ENCODE measurements at places on chromosomes 11 and 22. TPM values are rescaled to one million over a fixed set of nuclear protein-coding genes. Genes with fewer than 3 reads are reported as not detected.

DBX1 gene
- total RNA-seq = not detected

ELF5 gene
- total RNA-seq = not detected

OR5F1 gene
- not detected for total RNA-seq

OR52A1 gene
- not detected for total RNA-seq

MISFA gene
- 13.9 TPM for total RNA-seq

ARHGAP8 gene
- total RNA-seq = not detected

GTSE1 gene
- total RNA-seq = 0.20 TPM

CEP126 gene
- total RNA-seq = 10.1 TPM

SAA4 gene
- 1.5 TPM for total RNA-seq

ALDH3B1 gene
- 13.7 TPM for total RNA-seq

OSBP gene
- total RNA-seq = 39.7 TPM

FOXRED1 gene
- total RNA-seq = 17.4 TPM

PANX3 gene
- total RNA-seq = not detected

TSSK2 gene
- total RNA-seq = not detected

LRRC32 gene
- 27.1 TPM for total RNA-seq

MS4A2 gene
- total RNA-seq = 1.2 TPM

UBQLNL gene
- 0.27 TPM for total RNA-seq

NOX4 gene
- total RNA-seq = 3.9 TPM

FGF19 gene
- total RNA-seq = not detected

SYCE3 gene
- not detected for total RNA-seq

NARS2 gene
- 9.0 TPM for total RNA-seq

MUC5B gene
- 1.0 TPM for total RNA-seq

CHRM1 gene
- 0.89 TPM for total RNA-seq

EWSR1 gene
- total RNA-seq = 209 TPM

MYO18B gene
- total RNA-seq = 6.9 TPM

KCTD17 gene
- 28.4 TPM for total RNA-seq

C22orf42 gene
- not detected for total RNA-seq

C22orf31 gene
- not detected for total RNA-seq

TMPRSS6 gene
- not detected for total RNA-seq

LMO1 gene
- not detected for total RNA-seq

QSER1 gene
- total RNA-seq = 29.0 TPM

SLC5A1 gene
- total RNA-seq = 1.2 TPM

BATF2 gene
- 1.6 TPM for total RNA-seq

SHISA8 gene
- not detected for total RNA-seq

SLCO2B1 gene
- total RNA-seq = 29.9 TPM

CCDC157 gene
- total RNA-seq = 1.9 TPM

RIMBP3C gene
- 0.16 TPM for total RNA-seq

IL17REL gene
- not detected for total RNA-seq

DRD4 gene
- total RNA-seq = not detected

CD3G gene
- total RNA-seq = 0.10 TPM

MS4A6A gene
- total RNA-seq = 29.9 TPM

TUB gene
- total RNA-seq = 11.2 TPM

CCDC73 gene
- total RNA-seq = not detected

POU2AF1 gene
- not detected for total RNA-seq

EXPH5 gene
- 4.8 TPM for total RNA-seq

RIMBP3B gene
- not detected for total RNA-seq

APOA4 gene
- total RNA-seq = not detected

PKDREJ gene
- not detected for total RNA-seq
